ENCODE measurements at places on chromosomes 13 and 19.

DNA sequence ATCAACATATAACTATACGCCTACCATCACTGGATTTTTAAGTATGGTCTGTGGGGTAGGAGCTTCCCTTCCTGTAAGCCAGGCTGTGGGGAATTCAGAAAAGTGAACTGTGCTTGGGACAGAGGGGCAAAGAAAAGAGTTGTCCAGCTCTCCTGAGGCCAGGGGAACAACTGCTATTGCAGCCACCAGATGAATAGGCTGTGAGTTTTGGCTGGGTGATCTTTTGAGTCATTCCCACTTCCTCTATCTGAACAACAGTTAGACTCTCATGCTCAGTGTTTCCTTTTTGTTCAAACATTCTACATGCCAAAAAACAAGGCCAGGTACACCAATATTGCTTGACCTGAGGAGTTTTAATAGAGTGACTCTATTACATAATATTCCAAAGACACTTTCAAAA is 426.2 kb upstream of the DACH1 start:
- DNase-seq = no peak

- no peak for DNase-seq
Observed at GRCh38 chr19:18468517-18468916, 30.6 kb upstream of the ISYNA1 start.

DNA sequence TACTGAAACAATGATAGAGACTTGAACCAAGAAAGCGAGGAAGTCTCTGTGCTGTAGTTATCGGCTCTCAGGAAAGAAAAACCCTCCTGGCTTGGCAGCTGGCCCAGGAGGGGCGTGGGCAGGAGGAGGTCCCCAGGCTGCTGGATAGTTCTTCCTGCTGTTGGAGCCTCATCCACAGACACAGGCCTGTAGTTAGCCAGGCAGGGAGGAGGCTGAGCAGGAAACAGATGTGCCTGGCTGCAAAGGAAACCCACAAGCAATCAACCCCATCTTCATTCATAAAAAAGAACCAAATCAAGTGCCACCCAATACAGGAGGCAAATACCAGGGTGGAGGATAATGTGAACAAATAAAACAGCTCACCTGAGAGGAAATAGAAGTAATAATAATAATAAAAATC is 86.2 kb downstream of the IRS2 start:
- DNase-seq = no peak

DNA sequence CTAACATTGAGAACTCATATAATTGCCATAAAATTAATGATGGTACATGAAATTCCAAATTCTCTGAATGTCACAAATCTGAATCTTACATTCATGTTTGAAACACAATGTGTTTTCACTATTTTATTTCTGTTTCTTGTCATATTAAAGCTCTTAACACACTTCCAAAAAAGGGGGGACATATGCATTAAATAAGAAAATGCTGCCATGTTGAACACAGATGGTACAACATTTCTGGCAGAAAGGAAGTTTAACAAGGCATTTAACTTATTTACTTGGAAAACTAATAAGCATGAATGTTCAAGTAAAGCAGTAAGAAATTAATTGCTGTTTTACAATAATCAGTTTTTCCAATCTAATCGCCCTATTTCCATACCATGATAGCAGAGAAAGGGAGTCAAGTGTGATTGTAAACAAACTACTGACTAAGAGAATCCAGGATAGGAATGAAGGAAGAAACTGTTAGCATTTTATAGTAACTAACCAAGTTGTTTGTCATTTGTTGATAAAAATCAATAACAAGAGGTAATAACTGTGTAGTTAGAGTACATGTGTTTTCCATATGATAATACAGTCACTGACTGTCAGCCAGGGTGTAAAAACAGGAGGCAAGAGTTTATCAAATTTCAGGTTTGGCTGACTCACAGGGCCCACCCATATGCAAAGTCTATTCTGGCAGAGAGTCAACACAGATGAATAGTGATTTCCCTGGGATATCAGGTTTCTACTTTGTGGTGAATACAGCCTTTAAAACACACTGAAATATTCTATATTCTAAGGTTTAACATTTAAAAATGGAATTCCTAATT is 5.7 kb upstream of the FOXO1 start:
- no peak for DNase-seq

DNA sequence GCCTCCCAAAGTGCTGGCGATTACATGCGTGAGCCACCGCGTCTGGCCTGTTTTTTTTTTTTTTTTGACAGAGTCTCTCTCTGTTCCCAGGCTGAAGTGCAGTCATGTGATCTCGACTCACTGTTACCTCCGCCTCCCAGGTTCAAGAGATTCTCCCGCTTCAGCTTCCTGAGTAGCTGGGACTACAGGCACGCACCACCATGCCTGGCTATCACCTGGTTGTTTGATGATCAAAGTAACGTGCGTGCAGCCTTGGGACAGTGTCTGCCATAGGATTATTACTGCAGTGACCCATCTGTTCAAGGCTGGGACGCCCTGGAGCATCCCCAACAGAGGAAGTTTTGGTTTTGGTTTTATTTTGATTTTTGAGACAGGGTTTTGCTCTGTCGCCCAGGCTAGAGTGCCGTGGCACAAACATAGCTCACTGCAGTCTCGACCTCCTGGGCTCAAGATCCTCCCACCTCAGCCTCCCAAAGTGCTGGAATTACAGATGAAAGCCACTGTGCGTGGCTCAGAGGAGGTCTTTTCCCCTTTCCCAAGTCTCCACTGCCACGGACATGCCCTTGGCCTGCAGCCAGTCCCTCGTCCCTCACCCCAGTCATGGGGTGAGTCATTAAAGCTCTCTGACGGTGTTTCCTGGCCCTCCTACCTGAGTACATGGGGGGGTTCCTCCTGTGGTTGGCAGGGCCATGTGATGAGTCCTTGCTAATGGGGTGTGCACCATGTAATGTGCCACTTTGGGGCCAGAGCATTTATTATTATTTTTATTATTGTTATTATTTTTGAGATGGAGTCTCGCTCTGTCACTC is 65.6 kb downstream of the IER2 start:
- no peak for DNase-seq

DNA sequence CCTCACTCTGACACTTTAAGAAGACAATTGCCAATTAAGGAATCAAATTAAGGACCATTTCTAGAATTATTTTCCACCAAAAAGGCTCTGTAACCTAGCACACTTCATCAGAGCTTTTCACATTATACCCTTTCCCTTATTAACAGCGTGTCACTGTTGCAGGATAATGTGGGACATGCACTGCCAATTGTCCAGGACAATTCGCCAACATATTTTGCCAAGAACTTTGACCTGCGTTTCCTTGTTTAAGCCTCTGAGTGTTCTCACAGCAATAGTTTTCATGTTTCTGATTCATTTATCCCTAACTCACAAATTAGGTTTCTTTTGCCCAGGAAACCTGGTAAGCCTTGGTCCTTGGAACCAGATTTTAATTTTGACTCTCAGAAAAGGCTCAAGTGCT is 13.3 kb downstream of the COL4A1 start:
- no peak for DNase-seq

Measured in stimulated activated CD4-positive, alpha-beta T cell treated with anti-CD3 and anti-CD28 coated beads, Interleukin-12 subunit alpha, Interleukin-12 subunit beta, amount 100 ng/mL, for 4 hours (primary cell).